ENCODE measurements at places on chromosomes 7 and 10.

DNA sequence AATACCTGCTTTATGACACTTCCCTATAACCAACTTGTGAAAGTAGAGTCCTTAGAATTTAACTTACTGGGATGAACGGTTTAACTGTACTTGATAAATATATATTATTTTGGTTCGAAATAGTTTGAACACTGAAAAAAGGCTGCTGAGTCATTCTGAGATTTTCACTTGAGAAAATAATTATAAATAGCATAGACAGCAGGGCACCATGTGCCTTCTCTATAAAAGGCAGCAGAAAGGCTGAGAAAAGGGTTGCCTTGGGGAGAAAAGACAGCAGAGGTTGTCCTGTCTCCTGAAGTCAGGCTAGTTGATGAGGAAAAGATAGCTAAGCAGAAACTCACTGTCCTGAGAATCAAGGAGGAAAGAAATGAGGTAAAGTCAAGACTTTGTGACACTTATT lies 92.4 kb downstream of the CTTNBP2 start:
- no peak for DNase-seq

GRCh38 chr7:3260401-3260715 lies 40.7 kb upstream of the SDK1 start:
- no peak for DNase-seq

DNA sequence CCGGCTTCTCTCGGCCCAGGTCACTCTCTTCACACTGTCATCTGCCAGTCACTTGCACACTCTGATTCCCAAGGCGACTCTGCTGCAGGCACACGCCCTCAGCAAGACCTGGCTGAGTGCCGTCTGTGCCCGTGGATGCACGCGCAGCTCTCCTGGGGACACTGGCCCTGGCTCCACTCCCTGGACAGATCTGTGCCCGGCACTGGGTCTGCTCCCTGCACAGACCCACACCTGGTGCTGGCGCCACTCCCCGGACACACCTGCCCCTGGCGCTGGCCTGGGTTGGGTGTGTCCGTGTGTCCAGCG lies 133.2 kb downstream of the DNAJB6 start:
- DNase-seq, result no peak

DNA sequence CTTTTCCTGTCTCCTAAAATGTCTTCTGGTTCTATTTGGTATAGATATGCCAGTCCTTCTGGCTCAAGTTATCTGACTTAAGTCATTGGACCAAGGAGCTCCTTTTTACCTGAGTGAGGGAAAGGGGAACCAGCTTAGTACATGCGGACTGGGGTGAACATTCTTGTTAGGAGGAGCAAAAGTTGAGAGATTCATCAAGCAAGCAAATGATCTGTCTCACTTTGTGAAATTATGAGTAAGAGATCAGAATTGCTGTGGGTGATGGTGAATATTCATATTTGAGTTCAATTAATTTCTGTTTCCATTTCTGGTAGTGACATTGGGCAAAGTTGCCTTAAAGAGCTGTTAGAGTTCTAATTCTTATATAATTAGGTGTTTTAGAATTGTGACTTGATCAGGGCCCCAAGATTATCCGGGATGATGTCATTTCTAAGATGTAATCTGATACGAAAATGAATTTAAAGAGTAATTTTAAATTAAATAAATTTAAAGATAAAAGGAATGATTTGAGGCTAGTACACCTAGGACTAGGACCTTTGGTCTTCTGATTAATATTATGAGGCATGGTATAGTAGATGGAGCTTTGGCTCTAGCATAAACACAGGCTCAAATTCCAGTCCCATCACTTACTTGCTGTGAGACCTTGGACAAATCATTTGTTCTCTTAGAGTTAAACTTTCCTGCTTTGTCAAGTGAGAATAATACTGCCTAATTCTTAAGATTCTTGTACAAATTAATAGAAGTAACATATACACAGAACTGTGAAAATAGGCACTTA lies 60.4 kb upstream of the STRIP2 start:
- no peak for DNase-seq

DNA sequence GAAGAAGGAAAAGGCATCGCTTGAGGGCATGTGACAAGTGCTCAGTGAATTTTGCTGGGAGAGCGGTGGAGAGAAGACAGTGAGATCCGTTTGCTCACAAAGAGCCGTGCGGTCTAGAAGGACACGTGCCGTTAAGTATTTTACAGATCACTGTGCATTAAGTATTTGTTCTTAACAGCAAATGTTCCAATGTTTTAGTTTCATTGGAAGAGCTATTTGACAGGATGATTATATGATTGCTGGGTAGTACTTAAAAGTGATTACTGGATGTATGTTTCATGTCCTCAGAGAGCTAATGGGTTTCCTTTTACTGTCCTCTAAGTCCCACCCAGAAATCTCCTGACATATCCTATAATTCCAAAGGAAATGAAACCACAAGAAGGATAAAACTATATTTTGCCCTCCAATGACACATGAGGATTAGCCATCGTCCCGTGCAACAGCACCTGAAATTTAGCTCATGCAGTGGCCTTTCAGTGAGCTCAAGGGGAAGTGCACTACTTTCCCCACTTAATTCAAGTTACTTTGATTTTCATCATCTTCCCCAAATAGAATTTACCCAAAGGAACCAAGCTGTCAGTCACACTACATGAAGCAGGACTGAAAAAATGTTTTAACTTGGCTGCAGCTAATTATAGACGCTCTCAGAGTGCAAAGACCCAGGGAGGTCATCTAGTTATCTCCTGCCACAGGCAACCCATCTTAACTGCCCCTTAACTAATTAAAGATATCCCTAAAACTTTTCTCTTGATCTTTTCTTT lies 80.3 kb downstream of the KLF6 start:
- DNase-seq, result no peak

GRCh38 chr10:79137300-79137756 lies 68.6 kb downstream of the ZMIZ1 start:
- DNase-seq, result no peak

DNA sequence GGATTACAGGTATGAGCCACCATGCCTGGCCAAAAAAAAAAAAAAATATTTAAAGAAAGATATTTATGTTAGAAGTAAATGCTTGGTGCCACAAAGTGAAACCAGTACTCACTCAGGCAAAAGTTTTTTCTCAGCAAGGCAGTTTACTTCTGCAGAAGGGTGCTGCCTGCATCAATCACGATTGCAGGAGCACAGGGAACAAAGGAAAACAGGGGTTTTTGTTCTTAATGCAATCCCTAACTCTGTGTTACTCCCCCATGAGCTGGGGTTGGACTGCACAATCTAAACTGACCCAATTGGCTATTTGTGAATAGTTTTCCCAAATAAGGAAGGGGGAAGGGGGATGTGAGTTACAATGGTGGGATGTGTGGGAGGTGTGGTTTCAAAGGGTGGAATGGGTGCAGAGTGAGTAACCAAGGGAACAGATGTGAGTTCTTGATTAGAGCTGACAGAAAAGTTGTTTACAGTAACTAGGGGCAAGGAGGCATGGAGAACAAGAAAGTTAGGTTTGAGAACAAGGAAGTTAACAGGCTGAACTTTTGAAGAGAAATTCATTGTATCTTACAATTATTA lies 255.4 kb downstream of the TYW1 start:
- DNase-seq, result no peak

GRCh38 chr7:112063974-112064373 lies 142.2 kb downstream of the DOCK4 start:
- DNase-seq, result no peak

GRCh38 chr10:96971324-96971723 lies 139.2 kb downstream of the LCOR start:
- DNase-seq, result no peak

DNA sequence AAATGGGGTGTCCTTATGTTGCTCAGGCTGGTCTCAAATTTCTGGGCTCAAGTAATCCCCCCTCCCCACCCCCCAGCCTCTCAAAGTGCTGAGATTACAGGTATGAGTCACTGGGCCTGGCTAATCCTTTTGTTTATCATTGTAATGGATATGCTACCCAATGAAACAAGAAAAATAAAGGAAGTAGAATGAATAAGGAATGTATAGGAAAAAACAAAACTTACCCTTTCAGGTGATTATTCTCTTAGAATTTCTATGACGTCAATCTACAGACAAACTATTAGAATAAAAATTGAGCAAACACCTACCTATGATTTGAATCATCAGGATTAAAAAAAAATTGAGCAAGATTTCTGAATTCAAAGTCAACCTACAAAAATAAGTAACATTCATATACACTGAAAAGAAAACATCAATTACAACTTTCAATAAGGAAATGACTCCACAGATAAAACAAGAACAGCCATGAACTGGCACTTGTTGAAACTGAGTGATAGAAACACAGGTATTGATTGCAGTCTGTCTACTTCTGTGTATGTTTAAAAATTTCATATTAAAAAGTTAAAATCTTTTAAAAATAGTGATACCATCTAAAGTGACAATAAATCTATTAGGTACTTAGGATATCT lies 12.2 kb downstream of the ADAM12 start:
- no peak for DNase-seq

DNA sequence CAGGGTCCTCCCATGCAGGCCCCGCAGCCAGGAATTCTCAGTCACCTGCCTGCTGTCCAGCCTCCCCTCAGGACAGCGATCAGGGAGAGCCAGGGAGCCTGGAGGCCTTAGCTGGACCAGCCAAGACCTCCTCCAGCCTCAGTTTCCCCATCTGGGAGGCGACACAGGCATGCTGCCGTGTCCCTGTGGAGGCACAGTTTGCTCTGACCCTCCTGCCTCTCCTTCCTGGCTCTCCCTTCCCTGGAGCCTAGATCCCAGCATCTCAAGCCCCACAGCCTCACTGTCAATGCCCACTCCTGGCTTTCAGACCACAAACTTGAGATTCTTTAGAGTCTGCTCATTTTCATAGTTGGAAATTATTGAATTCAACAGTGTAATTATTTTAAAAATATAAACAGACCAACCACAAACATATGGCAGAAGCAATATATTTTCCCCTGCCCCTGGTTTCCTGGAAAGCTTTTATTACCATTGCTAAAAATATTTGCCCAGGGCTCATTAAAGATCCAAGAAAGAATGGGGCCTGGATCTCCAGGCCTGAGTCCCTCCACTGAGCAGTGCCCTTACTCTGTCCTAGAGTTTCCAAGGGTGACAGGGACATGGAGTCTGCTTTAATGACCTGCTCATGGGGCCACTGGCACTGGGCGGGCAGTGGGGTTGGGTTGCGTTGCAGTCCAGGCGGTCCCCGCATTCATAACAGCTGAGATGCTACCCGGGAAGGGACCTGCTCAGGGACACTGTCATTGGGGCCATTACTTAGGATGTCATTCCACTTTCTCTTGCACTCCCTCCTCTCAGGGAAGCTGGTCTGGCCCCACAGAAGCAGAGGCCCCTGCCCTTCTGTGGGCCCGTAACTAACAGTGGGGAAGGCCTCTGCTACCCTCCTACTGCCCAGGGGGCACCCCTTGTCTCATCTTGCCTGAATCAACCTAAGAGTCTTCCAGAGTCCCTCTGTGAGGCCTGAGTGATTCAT lies 81.6 kb upstream of the CHST15 start:
- DNase-seq, result no peak

- DNase-seq, result no peak
Observed at GRCh38 chr7:128726059-128726736, 13.0 kb upstream of the CALU start.

DNA sequence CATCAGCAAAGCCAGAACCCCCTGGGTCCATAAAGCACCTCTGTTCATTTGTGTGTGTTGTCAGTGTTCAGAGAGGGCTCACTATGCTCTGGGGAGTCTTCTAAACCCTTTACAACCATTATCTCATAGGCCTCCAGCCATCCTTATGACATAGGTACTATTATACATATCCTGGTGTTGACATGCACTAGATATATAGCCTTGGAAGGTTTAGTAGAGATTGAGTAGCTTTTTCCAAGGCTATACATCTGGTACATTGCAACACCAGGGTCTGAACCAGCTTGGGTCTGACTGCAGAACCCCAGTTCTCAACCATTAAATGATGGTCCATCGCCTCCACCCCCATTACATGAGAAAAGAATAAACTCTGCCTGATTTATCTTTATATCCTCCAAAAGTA lies 253.6 kb upstream of the MKLN1 start:
- DNase-seq, result no peak

DNA sequence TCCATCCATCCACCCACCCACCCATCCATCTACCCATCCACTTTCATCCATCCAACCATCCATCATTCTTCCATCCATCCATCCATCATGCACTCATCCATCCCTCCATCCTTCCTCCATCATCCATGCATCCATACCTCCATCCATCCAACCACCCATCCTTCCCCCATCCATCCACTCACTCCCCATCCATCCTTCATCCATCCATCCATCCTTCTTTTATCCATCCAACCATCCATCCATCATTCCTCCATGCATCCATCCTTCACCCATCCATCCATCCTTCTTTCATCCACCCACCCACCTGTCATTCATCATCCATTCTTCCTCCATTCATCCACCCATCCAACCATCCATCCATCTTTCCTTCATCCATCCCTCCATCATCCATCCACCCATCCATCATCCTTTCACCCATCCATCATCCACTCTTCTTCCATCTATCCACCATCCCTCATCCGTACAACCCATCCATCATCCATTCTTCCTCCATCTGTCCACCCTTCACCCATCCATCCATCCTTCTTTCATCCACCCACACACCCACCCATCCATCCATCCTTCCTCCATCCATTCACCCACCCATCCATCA lies 428.2 kb downstream of the DNAJB6 start:
- no peak for DNase-seq

DNA sequence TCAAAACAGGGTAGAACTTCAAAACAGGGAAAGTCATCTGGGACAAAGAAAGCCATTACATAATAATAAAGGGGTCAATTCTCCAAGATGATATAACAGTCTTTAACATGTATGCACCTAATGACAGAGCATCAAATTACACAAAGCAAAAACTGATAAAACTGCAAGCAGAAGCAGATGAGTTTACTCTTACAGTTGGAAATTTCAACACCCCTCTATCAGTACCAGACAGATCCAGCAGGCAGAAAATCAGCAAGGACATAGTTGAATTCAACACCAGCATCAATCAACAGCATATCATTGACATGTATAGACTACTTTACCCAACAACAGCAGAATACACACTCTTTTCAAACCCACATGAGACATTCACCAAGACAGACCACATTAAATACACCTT lies 233.0 kb upstream of the NEBL start:
- DNase-seq, result no peak

- DNase-seq, result no peak
Observed at GRCh38 chr7:52095861-52096260, 779.3 kb upstream of the COBL start.

DNA sequence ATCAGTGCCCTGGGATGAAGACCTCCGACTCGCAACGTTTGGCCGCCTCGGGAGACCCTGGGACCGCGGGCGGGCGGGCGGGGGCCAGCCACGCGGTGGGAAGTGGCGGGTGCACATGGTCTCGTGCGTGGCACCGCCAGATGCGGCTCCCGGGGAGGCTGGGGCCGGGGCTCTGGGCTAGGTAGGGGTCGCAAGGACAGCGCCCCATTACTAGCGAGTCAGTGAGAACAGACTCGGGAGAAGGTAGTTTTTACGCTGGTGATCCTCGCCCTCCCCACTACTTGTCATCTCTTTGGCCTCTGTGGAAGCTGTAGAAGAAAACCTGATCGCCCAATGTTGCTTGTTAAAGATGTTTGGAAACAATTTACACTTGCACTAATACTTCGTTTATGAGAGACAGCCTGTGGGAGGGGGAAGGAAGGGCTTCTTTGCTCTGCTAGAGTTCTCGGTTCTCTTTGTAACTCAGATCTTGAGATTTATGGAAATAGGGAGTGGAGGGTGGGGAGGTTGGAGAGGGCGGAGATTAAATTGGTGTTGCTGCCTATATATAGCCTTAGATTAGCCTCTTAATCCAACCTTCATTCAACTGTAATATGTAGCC lies 591 bp downstream of the BZW2 start:
- no peak for DNase-seq

- no peak for DNase-seq
Observed at GRCh38 chr10:6603142-6604125, 23.4 kb upstream of the PRKCQ start.
